ENCODE measurements at places on chromosomes 7 and 10.

DNA sequence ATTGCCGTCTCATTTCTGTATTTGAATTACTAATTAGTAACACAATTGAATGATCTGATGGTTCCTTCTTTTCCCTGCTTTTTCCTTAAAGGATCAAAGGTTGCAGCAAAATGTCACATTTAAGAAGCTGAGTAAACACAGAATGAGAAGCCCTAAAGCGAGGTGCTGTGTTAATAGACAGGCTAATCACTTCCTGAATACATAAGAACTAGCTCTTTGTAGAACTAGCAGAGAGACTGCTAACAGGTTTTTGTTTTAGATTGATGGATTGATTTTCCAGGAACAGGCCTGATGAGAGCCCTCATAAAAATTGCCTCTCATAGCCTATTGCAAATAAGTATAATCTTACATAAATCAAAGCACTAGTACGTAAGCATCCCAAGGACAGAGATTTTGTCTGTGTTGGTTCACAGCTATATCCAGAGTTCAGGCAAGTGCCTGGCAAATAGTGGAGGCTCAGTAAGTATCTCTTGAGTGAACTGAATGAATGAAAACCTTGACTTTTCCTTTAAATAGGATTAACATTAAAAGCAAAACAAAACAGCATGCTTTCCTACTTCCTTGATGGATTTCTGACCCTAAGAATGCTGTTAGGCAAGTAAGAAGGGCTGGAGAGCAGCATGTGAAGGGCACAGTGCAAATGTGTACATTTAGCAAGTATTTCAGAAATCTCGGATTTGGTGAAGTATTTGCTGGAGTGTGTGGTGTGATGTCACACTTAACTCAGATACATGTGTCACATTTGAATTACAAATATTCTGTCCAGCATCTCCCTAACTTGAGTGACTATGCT lies 3.3 kb downstream of the TMEM229A start:
- no peak for DNase-seq

DNA sequence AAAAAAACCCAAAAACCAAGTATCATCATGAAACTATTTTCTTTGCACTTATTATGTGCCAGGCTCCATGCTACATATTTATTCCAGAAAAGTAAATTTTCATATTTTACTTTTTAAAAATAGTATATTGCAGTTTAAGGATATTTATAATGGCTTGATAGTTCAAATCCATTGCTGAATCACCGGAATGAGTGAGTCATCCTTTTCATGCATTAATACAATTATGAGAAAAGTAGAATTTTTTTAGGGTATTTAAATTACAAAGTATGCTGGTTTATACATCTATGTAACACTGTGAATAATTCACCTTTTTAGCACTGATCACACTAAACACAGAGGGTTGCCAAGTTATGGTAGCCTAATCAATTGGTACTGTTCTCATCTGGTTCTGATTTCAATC lies 54.3 kb downstream of the SLC16A9 start:
- DNase-seq: no peak

DNA sequence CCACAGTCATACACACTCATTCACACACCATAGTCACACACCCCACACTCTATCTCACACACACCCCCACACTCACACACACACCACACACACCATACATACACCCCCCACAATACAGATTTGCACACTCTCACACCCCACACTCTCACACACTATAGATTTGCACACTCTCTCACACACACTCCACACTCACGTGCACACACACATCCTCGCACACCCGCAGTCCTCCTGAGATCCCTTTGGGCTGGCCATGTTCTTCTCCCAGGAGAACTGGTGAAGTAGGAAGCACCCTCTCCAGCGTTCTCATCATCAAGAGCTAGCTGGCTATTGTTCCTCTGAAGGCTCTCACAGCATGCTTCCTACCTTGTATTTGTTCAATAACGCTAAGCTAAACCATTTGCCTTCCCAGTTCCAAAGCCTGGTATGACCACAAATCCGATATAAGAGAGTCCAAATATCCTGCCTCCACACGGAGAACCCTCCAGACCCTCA lies 86.2 kb downstream of the HECW1 start:
- no peak for DNase-seq

GRCh38 chr10:132929953-132930548 lies 12.3 kb downstream of the CFAP46 start:
- no peak for DNase-seq

GRCh38 chr10:5860066-5860465 lies 29.6 kb downstream of the ANKRD16 start:
- no peak for DNase-seq

- DNase-seq: no peak
Measured at GRCh38 chr10:105017691-105018090, 376.6 kb downstream of the SORCS3 start.

- peak; percentile 16 for DNase-seq
Measured at GRCh38 chr7:43942997-43943396, 16.8 kb downstream of the UBE2D4 start.

DNA sequence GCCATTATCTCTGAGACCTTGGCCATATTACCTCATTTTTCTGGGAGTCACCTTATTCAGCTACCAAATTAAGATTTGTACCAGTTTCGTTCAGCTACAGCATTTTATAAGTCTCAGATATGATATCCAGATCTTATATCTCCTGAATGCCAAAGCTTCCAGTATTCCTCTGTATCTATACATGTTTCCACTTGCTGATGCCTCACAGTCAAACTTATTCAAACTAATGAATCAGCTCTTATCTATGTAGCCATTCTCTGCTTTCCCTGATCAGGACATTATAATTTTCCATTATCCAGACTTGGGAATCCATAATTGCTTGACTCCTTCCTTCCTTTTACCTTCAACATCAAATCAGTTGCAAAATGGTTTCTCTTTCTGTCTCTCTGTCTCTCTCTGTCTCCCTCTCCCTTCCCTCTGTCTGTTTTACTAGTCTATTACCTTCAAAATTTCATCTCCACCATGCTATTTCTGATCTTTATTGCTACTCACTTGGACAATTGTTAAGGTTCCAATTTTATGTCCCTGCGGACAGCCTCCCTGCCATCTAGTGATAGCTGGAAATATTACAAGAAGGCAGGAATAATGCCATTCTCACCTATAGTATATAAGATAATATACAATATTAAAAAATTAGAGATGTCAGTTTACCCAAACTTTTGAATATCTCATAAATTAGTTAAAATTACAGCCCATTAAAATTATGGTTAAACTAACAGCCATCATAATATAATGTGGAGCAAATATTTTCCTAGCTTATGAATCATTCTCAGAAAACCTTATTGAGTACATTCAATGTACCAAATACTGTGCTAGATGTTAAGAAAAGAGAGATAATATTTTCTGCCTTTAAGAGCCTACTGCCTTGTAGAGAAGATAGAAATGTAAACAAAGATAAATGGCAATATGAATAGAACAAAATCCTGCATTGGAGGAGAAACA lies 89.8 kb downstream of the PCLO start:
- no peak for DNase-seq

DNA sequence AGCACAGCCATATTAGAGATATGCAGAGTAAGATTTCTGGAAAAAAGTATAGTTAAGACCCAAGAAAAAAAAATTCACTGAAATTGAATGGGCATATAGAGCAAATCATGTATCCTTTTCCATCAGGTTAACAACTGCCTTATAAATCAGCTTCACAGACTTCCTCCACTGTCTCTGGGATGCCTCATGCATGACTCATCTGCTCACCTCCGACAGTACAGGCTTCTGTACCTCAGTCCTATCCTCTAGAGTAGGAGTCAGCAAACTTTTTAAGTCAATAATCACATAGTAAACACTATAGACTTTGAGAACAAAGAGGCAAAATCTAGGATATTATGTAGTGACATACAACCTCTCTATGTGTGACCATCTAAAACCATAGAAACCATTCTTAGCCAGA lies 211.6 kb upstream of the SP8 start:
- peak; percentile 17 for DNase-seq

DNA sequence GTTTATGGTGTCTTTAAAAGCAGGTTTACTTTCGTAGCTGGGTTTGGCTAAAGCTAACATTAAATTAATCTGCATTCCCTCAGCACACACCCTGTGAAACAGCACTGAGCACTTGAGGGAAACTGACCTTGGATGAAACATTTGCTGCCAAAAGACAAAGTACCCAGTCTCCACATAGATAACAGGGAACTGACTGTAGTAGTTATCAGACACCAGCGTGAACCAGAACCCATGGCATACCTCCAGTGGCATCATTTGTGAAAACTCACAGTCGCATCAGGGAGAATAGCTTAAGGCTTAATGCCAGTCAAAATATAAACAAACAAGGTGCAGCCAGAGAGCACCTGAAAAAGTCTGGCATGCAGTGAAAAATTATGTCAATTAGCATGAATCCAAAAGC lies 357.8 kb upstream of the C7orf33 start:
- DNase-seq: no peak

DNA sequence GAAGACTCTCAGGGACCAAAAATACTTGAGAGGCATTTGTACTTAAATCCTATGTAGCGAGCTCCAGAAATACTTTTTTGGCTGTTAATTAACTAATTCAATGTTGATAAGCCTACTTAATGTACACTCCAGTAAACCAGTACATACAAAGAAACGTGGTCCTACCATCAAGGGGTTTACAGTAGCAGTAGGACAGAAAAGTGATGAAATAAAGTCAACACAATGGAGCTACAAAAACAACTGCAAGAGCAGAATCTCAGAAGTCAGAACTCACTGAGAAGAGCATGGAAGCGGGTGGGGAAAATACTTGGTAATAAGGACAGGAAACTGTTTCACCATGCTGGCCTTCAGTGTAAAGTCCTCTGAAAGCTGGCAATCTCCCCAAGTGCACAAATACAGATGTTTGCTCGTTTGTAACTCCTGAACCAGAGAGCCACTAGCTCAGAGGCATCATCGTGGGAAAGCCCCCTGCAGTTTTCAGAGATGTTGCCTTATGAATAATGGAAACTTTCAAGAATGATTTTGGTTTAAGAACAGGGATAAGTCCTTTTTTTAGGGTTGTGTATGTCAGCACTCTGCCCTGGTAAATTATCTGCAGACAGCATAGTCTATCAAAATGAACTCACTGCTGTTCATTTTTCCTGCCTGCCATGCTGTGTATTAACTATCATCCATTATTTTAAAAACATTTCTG lies 233.2 kb downstream of the SORCS1 start:
- DNase-seq: no peak

- DNase-seq: no peak
Measured at GRCh38 chr10:6581778-6582228, 1.7 kb upstream of the PRKCQ start.

DNA sequence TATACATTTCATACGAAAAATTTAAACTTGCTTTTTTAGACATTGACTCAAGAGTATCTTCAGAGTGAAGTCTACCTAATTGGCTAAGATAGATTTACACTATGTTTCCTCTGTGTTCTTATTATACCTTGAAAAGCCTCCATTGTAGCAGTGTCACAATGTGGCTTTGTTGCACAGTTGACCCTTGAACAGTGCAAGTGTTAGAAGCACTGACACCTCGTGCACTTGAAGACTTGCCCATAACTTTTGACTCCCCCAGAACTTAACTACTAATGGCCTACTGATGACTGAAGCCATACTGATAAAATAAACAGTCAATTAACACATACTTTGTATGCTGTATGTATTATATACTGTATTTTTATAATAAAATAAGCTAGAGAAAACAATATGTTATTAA lies 84.3 kb downstream of the CPED1 start:
- DNase-seq: no peak

DNA sequence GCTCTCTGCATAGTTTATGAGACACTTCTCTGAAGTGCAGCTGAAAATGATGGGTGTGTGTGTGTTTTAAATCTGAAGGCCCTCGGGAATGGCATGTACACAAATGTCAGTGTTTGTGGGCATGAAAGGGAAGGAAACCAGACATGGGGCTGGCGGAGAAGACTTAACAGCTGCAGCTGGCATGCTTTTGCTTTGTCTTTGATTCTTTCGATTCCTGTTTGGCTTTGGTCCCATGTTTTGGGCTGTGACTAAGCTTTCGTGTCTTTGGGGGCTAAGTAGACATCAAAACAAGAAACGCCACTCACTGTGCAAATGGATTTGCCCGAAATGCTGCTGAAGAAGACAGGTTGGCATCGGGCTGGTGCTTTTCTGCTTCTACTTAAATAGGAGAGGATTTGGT lies 179.3 kb downstream of the PFKFB3 start:
- DNase-seq: no peak

GRCh38 chr7:103240806-103241205 lies 56.4 kb upstream of the PMPCB start:
- no peak for DNase-seq

- DNase-seq: no peak
Measured at GRCh38 chr7:135247746-135248471, 14.3 kb downstream of the STRA8 start.

- DNase-seq: no peak
Measured at GRCh38 chr7:121916211-121916610, 43.2 kb downstream of the PTPRZ1 start.

GRCh38 chr10:54904833-54905232 lies 103.8 kb upstream of the PCDH15 start:
- DNase-seq: no peak

GRCh38 chr10:90885176-90885575 lies 13.4 kb downstream of the RPP30 start:
- DNase-seq: no peak

GRCh38 chr7:73585196-73585595 lies 6.8 kb upstream of the TBL2 start:
- DNase-seq: no peak

DNA sequence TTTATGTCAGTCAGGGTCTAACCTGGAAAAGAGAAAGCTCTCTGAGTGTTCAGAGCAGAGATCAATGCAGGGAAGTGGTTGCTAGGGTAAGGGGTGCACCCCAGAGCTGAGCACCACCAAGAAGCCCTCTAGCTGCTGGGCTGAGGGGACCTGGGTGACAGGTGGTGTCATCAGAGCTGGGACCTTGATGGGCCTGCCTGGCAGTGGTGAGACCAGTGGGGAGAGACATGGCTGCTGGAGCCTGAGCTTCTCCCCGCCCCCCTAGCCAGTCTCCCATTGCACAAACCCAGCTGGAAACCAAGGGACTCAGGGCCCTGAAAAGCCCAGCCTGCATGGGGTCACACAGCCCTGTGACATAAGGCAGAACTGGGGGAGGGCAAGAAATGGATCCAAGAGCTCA lies 49.1 kb upstream of the OSBPL3 start:
- DNase-seq: no peak

DNA sequence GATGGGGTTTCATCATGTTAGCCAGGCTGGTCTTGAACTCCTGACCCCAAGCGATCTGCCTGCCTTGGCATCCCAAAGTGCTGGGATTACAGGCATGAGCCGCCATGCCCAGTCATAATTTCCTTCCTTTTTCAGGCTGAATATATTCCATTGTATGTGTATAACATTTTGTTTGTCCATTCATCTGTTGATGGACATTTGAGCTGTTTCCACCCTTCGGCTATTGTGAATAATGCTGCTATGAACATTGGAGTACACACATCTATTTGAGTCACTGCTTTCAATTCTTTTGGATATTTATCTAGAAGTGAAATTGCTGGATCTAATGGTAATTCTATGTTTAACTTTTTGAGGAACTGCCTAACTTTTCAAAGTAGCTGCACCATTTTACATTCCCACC lies 34.6 kb downstream of the TLX1 start:
- no peak for DNase-seq

DNA sequence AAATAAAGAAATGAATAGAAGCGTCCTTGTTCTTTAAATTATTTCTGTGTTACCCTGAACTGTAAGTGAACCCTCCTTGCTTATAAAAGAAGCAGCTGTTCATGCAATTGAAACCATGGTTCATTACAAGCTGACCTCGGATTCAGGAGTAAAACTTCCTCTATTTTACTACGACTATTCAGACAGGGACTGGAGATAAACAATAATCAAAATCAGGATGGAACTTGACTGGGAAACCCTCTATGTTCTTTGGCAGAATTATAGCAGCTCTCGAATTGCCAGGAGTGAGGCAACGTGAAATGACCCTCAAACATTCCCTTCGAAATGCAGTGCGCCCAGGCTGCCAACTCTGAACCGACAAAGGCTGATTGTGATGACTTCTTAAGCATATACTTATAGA lies 172.1 kb downstream of the CYP26A1 start:
- no peak for DNase-seq

All from HuH-7 (cell line).